ENCODE measurements at places on chromosomes 12 and 14. TPM values are rescaled to one million over a fixed set of nuclear protein-coding genes. Genes with fewer than 3 reads are reported as not detected.

The AMN gene
- polyA plus RNA-seq, result 2.2 TPM

The NRXN3 gene
- 0.80 TPM for polyA plus RNA-seq

The PDE3A gene
- polyA plus RNA-seq, result 0.77 TPM

The ADAM20 gene
- polyA plus RNA-seq, result 0.05 TPM

The LRTM2 gene
- polyA plus RNA-seq, result not detected

DNA sequence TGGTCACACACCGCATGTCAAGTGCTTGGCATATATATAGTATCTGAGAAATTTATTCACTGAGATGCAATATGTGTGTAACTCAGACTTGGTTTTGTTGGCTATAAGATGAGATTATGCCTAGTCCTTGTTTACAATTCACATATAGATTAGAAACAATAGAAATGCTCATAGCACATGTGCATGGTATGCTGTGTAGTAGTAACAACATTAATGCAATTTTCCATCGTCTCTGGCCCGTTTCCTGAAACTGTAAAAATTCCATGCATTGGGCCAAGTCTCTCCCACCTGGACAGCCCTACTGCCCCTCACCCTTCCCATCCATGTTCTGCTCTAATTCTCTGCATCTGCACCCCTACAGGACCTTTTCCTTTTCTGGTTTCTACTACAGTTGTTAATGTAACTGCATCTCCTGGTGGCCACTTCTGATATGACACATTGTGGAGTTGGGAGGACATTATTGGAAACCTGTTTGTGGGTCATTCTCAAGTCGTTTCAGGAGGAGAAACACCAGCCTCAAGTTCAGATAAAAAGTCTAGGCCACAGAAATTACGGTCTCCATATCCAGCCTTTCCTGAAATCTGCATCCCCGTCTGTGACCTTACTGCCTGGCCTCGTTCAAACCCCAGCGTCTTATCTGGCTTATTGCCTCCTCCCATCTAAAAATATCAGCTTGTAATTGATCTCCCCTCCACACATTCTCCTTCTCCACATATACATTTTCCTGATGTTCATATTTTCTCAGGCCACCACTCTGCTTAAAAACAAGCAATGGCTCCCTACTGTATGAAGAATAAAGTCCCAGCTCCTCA lies 37.5 kb downstream of the EMP1 start:
- H3K4me1 ChIP-seq, result no peaks in the 10 kb centered on the region
- H3K36me3 ChIP-seq, result no peaks in the 10 kb centered on the region

- H3K4me1 ChIP-seq, result peaks cover 8% of the 10 kb centered on the region
- no peaks in the 10 kb centered on the region for H3K36me3 ChIP-seq
- H3K27ac ChIP-seq, result no peak overlapping the region
- no peak for DNase-seq
Observed at GRCh38 chr14:67285876-67286452, 44.7 kb downstream of the PALS1 start.

- DNase-seq, result no peak
- H3K27ac ChIP-seq, result no peak overlapping the region
- H3K4me3 ChIP-seq, result no peak overlapping the region
- H3K36me3 ChIP-seq, result no peaks in the 10 kb centered on the region
- H3K27me3 ChIP-seq, result no peaks in the 10 kb centered on the region
Observed at GRCh38 chr14:91685600-91685999, 46.3 kb downstream of the CATSPERB start.

DNA sequence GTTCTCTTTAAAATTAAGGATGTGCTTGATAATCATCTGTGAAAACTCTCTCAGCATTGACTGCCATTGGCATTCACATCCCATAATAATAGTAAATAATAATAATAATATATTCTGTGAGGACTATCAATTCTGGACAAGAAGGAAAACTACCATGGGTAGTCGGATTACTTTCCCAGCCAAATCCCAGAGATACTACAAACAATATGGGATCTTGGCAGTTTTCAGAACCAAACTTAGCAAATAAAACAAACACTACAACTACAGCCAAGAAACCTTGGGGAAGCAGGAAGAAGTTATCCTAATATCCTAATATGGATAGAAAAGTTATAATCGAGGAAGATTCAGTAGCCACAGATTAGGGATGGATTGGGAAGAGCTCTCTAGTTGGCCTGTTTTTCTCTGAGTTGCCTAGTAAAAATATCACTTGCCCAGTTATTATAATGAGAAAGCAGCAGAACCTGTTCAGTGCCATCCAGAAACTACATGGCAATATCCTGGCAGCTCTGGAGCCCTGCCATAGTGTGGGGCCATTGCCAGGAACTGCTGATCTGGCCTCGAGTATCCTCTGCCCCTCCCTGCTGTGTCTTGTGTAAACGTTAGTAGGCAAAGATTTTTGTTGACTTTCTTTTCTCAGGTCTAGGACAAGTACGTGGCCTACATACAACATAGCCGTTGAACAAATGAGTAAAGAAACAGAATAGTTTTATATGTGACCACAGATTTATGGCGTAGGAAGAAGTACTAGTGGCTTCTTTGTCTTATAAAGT lies 193.5 kb downstream of the SLC2A13 start:
- no peaks in the 10 kb centered on the region for H3K4me1 ChIP-seq
- no peaks in the 10 kb centered on the region for H3K36me3 ChIP-seq
- H3K27me3 ChIP-seq, result no peaks in the 10 kb centered on the region
- DNase-seq, result no peak

DNA sequence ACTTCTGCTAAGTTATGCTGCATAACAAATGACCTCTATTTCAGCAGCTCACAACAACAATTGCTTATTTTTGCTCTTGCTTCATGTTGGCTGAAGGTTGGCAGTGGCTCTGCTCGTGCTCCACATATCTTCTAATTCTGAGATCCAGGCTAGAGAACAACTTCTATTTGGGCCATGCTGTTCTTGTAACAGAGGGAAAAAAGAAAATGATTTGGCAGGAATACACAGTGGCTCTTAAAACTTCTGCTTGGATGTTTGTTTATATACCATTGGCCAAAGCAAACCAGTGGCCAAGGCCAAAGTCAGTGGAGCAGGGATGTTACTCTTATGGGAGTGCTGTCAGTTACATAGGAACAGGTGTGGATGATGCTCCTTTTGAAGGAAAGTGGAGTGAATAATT lies 32.1 kb downstream of the GPHN start:
- no peak for DNase-seq
- H3K4me3 ChIP-seq, result no peak overlapping the region
- no peaks in the 10 kb centered on the region for H3K4me1 ChIP-seq
- no peaks in the 10 kb centered on the region for H3K36me3 ChIP-seq
- no peak overlapping the region for H3K27ac ChIP-seq

- no peak overlapping the region for H3K4me3 ChIP-seq
- peaks cover 26% of the 10 kb centered on the region for H3K36me3 ChIP-seq
- H3K27me3 ChIP-seq, result no peaks in the 10 kb centered on the region
- H3K4me1 ChIP-seq, result peaks cover 18% of the 10 kb centered on the region
Observed at GRCh38 chr12:49577589-49578315, 9.8 kb upstream of the MCRS1 start.

DNA sequence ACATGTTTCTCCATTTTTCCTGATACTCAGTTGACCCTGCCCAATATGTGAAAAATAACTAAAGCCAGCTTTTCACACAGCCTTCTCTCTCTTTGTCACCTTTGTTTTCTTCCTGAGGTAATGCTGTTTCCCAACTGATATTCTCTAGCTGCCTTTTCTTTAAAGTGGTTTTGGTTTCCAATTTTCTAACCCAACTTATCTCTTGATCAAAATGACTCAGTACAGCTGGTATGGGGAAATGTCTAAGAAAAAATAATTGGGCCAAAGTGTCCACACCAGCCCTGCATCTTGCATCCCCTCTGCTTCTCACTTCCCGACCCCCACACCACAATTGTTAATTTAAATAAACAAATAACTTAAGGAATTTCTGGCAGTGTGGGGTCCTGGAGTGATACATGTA lies 193.8 kb downstream of the SYT1 start:
- H3K4me1 ChIP-seq, result no peaks in the 10 kb centered on the region
- no peak for DNase-seq
- no peaks in the 10 kb centered on the region for H3K36me3 ChIP-seq
- no peak overlapping the region for H3K4me3 ChIP-seq
- no peak overlapping the region for H3K27ac ChIP-seq

GRCh38 chr14:59503256-59503655 lies 18.9 kb downstream of the JKAMP start:
- no peak overlapping the region for H3K27ac ChIP-seq
- no peak overlapping the region for H3K4me3 ChIP-seq
- no peaks in the 10 kb centered on the region for H3K27me3 ChIP-seq
- H3K36me3 ChIP-seq, result peaks cover 30% of the 10 kb centered on the region

DNA sequence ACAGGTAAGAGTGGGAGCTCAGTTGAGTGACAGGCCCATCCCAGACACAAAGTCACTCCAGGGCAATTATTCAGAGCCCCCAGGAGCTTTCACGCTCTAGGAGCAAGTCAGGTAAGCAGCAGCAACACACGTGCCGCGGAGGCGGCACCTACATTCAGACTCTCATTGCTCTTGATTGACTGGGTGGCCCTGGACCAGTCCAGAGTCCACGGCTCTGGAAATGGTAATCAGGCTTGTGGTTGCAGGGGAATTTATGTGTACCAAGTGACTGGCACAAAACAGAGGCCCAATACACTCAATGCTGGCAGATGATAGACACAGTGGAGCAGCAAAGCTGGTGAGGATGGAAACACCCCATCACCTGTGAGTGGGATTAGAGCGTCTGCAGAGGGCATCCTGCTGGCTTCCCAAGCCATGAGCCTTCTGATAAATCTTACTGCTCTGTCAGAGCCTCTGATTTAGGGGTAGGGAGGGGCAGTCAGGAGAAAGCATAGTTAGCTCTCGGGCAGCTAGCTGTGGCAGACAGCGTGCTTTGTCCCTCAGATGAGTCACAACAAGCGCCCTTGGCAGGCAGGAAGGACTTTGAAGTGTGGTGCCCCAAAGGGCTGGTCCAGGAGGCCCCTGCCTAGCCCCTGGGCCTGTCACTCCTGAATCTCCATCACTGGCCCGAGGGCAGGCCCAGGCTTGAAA lies 344.7 kb downstream of the CACNA1C start:
- no peaks in the 10 kb centered on the region for H3K4me1 ChIP-seq
- DNase-seq, result no peak
- H3K27ac ChIP-seq, result no peak overlapping the region
- no peaks in the 10 kb centered on the region for H3K27me3 ChIP-seq
- no peaks in the 10 kb centered on the region for H3K36me3 ChIP-seq

DNA sequence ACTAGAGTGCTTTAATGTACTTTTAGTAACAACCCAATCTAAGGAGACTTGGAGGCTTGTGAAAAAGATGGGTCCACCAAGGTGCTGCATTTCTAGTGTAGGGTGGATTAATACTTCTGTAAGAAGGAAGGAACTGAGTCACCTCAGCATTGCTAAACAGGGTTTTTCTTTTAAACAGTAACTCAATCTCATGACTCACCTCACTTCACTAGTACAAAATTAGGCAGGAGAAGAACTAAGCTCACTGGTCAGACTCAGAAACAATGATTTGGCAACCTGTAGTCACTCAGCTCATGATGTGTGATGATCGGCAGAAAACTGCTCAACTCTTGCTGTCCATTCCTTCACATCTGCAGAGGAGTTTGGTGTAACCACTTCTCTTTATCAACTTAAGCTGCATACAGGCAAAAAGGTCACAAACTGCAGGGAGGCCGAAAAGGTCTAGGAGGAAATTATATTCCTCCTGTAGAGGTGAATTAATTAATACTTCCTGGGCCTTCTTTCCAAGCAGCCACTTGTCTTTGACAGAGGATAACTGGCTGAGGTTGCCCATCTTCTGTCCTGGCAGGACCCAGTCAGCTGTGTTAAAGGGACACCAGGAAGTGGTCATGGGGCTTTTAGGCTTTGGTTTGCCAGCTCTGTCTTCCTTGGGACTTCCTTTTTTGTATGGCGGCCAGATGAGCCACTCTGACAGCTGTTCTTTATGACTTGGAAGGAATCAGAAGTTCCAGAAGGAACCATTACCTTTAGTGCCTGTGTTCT lies 466.9 kb downstream of the FUT8 start:
- no peaks in the 10 kb centered on the region for H3K27me3 ChIP-seq
- no peaks in the 10 kb centered on the region for H3K4me1 ChIP-seq
- DNase-seq, result no peak

- H3K27me3 ChIP-seq, result no peaks in the 10 kb centered on the region
- peak; percentile 59 for DNase-seq
- no peak overlapping the region for H3K27ac ChIP-seq
- H3K4me3 ChIP-seq, result no peak overlapping the region
Observed at GRCh38 chr14:104105071-104105821, 19.7 kb downstream of the ASPG start.

DNA sequence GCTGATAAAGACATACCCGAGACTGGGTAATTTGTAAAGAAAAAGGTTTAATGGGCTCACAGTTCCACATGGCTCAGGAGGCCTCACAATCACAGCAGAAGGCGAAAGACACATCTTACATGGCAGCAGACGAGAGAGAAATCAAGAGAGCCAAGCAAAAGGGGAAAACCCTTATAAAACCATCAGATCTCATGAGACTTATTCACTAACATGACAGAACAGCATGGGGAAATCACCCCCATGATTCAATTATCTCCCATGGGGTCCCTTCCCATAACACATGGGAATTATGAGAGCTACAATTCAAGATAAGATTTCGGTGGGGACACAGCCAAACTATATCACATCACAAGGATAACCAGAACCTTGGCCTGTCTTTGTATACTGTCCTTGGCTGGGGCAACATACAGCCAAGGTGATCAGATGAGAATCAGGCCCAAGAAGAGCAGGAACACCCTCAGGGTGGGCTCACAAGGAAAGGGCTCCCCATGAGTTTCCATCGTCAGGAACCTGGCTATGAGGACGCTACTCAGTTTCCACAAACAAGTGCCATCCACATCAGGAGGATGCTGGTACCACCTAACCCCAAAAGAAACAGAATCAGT lies 152.7 kb downstream of the FOXN3 start:
- H3K27ac ChIP-seq, result no peak overlapping the region
- H3K36me3 ChIP-seq, result peaks cover 21% of the 10 kb centered on the region
- H3K4me1 ChIP-seq, result no peaks in the 10 kb centered on the region
- H3K4me3 ChIP-seq, result no peak overlapping the region

DNA sequence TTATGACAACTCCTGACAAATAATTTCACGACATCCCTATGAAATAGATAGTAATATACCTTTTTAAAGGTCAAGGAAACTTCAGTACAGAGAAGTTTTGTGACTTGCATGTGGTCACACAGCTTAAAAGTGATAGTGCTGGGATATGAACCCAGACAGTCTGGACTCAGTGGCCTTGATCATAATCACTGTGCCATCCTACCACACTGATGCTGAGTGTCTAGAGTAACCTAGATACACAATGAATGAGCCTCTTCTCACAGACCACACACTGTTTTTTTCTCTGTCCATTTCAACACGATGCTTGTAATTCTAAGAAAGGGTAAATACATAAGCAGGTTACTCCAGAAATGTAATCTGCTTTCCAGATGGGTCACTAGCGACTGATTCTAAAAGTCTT lies 88.2 kb downstream of the SYNE2 start:
- H3K36me3 ChIP-seq, result no peaks in the 10 kb centered on the region
- H3K4me3 ChIP-seq, result no peak overlapping the region
- H3K27ac ChIP-seq, result no peak overlapping the region
- peaks cover 31% of the 10 kb centered on the region for H3K4me1 ChIP-seq

GRCh38 chr12:6697584-6698351 lies 2.8 kb downstream of the PIANP start:
- peak overlapping the region; percentile 3 for H3K27ac ChIP-seq
- peaks cover 56% of the 10 kb centered on the region for H3K27me3 ChIP-seq
- H3K4me1 ChIP-seq, result peaks cover 13% of the 10 kb centered on the region
- no peak overlapping the region for H3K4me3 ChIP-seq
